Activated T-cell treated with anti-CD3 and anti-CD28 coated beads, Interleukin-2, amount 50 U/mL, for 4 hours (primary cell): ENCODE measurements at places on chromosomes 7 and 10. TPM values are rescaled to one million over a fixed set of nuclear protein-coding genes. Genes with fewer than 3 reads are reported as not detected.

Gene NPC1L1
- total RNA-seq, result 0.03 TPM

Gene INPP5A
- 5.8 TPM for total RNA-seq

Gene PDE6C
- total RNA-seq, result not detected

GRCh38 chr10:111297351-111297848 lies 220.6 kb downstream of the ADRA2A start:
- no peak for DNase-seq

- DNase-seq, result no peak
Measured at GRCh38 chr10:48400129-48400849, 93.8 kb downstream of the MAPK8 start.

DNA sequence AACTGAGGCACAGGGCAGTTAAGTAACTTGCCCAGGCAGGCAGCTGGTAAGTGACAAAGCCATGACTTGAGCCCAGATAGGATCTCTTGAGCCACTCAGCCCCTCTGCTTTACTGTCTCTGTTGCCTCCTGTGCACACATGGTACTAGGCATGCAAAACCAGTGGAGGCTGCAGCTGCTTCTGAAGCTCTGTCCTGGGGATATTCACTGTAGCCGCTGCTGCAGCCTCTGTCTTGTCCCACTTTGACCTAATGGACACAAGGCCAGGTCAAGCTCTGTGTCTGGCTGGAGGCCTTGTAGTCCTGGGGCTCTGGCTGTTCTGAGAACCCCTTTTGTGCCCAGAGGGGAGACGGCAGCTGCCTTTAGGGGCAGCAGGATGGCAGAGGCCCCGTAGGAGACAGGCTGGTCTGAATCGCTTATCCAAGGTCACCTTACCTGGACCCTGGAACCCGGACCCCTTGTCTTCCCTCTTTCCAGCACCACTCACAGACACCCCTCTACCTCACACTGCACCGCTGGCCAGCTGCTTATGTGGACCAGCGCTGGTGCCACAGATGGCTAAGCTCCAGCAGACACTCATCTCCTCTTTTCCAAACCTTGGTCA lies 57.6 kb downstream of the TSPAN15 start:
- DNase-seq, result no peak

Gene FKBP6
- total RNA-seq, result not detected

Gene CDHR1
- 0.22 TPM for total RNA-seq

- DNase-seq, result no peak
Measured at GRCh38 chr10:86342111-86342863, 24.3 kb downstream of the GRID1 start.

Gene CFAP70
- 0.28 TPM for total RNA-seq

Gene BBS9
- total RNA-seq, result 4.5 TPM

Gene LAMB4
- total RNA-seq, result not detected

- no peak for DNase-seq
Measured at GRCh38 chr7:85997515-85997914, 646.2 kb upstream of the GRM3 start.

GRCh38 chr7:93889261-93889660 lies 1.3 kb downstream of the TFPI2 start:
- DNase-seq, result no peak

GRCh38 chr10:114046087-114046458 lies 2.4 kb downstream of the ADRB1 start:
- DNase-seq, result no peak

Gene PTF1A
- total RNA-seq, result not detected

Gene HMX3
- total RNA-seq, result not detected

- no peak for DNase-seq
Measured at GRCh38 chr10:102412293-102412692, 6.3 kb downstream of the PSD start.

DNA sequence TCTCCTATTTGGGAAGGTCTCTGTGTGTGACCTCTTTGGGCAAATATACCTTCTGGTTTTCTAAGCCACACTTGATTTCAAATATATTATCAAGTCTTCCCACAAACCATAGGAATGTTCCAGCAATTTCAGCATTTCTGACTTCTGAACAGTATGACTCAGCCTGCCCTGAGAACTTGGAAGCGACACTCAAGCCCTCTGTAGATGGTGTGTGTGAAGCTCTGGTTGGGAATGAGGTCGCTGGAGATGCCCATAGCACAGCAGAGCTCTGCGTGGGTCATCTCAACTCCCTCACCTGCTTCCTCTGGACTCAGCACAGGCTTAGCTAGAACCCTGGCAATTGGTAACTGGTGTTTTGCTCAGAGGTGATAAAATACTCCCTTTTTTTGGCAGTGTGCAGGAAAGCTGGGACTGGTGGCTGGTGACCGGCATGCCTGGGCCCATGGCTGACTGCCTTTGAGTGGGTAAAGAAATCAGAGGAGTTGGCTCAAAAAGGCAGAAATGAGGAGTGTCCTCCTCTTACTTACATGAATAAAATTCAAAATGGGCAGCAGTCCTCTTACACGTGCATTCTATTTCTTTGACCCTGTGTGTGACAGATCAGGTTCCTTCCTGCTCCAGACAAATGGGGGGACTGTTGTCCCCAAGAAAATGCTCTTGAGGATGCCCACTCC lies 87.5 kb upstream of the NRP1 start:
- DNase-seq, result no peak

- no peak for DNase-seq
Measured at GRCh38 chr7:81234896-81235295, 316.0 kb upstream of the SEMA3C start.

DNA sequence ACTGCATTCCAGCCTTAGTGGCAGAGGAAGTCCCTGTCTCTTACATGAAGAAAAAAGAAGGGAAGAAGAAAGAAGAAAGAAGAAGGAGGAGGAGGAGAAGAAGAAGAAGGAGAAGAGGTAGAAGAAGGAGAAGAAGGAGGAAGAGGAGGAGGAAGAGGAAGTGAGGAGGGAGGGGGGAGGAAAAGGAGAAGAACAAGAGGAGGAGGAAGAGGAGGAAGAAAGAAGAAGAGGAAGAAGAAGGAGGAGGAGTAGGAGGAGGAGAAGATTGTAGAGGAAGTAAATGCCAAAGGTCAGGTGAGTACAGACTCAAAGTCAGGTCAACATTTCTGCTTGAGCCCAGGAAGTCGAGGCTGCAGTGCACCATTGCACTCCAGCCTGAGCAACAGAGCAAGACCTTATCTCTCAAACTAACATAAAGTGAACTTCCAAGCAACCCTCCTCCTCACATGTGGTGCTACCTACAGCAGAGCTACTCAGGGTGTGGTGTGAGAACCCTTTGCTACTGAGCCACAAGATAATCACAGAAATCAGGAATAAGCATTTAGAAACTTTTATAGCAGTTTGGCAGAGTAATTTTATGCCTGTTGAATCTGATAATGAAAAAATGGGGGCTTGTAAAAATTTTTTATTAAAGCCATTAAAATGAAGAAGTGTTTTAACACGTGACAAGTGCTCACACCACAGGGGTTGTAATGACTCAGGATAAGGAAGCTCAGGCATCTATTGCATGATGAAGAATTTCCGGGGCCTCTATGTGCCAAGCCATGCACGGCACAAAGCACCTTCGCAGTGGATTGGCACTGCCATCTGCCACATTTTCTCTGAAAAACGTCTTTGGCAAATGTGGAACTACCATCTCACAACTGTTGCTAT lies 224.9 kb upstream of the AUTS2 start:
- DNase-seq, result no peak

Gene PIP4K2A
- 79.2 TPM for total RNA-seq

- DNase-seq, result no peak
Measured at GRCh38 chr7:74404388-74404700, 49.4 kb upstream of the GTF2IRD1 start.

DNA sequence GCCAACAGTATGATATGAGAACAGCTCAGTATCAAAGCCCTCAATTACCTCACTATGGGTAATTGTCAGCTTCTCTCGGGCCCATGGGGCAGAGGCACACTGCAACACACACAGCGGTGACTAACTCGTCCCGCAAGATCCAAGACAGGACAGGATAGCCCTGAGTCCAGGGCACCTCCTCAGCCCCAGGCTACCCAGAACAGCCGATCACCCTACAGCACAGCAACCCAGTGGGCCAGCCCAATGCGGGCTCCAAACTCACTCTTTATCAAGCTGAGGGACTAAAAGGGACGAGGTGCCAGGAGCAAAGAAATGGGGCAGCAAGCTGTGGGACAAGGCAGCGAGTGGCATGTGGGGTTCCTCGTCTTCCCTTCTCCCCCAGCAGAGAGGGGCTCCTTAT lies 765.1 kb downstream of the GRID1 start:
- DNase-seq, result no peak

DNA sequence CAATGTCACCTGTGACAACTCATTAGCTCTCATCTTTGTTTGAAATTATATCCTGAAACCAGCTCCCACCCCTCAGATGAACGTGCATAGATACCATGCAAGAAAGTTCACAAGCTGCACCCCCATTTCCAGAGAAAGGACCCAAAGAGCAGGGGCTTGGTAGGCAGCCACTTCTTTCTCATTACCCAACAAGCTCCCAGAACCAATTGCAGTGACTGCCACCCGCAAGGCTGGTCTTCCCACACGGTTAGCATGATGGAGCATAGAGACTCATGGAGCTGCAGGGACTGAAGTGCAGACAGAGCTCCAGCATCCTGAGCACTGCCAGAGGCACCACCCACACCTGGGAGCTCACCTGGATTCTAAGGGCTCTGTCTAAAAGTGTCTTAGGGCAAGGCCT lies 28.5 kb downstream of the FRMPD2 start:
- no peak for DNase-seq

DNA sequence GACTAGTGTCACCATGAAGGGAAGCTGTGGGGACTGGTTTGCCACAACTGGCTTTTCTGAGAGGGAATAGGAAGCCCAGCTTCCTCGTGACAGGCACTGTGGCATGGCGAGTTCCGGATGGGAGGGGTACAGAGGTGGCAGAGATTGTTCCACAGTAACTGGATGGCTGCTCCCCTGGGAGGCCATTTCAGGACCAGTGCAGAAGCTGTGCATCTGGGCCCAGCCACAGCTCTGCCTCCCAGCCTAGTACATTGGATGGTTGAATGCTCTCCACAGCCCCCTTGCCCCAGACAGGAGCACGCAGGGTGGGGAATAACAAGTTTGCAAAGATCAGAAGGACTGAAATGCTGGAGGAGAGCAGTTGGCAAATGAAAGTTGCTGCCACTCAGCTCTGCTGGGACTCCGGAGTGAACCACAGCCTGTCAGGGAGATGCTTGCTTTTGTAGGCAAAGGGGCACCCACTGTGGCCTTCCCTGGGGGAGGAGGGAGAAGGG lies 51.8 kb downstream of the GSDME start:
- DNase-seq, result no peak

Gene ASZ1
- total RNA-seq, result not detected

DNA sequence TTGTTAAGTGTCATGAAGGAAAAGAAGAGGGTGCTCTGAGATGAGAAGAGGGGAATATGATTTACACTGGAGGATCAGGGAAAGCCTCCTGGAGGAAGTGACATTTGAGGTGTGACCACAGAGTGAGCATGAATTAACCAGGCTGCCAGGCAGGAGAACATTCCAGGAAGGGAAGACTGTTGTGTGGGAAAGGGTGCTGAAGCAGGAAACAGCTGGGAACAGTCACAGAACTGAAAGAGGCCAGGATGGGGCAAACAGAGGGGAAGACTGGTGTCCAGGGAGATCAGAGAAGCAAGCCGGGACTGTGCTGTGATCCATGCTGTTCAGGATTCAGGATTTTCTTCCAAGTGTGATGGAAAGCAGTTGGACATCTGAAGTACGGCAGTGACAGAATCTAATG lies 14.9 kb downstream of the HIPK2 start:
- no peak for DNase-seq

DNA sequence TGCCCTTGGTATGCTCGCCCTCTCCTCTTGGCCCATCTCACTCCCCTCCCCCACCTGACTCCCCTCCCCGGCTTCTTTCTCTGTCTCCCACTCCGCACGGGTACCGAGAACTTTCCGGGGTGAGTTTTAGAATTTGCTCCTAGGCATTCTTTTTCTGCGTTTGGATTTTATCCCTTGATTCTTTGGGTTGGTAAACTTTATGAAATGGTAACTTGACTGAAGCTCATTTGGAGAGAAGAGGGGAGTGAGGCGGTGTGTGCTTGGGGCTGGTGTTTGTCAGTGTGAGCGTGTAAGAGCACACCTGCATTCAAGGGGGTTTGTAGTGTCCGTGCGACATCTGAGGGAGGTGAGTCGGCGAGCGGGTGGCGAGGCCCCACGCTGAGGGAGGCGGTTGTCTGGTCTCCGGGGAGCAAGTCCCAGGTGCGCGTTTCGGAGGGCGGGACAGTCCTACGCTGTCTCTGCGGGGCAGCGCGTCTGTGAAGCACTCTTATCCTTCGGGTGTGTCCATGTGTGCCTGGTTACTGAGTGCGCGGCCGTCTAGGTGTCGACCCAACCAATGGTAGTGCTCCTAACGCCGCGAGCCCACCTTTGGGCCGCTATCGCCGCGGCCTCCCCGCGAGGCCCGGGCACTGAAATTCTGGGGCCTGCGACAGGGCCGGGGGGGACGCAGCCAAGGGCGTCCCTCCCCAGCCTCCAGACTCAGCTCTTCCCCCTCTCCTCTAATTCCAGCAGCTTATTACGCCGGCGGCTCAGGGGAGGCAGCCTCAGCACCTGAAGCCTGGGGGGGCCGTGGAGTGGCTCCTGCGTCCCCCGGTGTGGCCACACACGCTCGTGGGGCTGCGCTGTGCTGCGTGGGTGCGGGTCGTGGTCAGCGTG lies 2.6 kb upstream of the ZNF503 start:
- no peak for DNase-seq

DNA sequence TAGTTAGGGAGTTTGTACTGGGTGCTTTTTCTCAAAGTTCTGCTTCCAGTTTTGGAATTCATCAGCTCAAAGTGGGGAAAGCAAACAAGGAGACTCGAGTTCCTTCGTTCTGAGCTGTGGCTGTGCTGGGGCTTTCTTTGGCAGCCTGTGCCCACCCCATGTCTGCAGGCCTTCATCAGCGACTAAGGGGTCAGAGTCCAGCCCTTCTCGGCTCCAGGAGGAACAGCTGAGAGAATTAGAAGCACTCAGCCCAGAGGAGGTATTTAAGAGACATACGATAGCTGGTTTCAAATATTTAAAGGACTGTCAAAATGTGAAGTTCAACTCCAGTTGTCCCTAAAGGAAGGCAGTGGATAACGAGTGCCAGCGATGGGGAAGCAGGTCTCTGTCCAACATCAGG lies 41.3 kb downstream of the SH3PXD2A start:
- DNase-seq, result no peak

- DNase-seq, result no peak
Measured at GRCh38 chr7:14691034-14691433, 211.5 kb downstream of the DGKB start.

DNA sequence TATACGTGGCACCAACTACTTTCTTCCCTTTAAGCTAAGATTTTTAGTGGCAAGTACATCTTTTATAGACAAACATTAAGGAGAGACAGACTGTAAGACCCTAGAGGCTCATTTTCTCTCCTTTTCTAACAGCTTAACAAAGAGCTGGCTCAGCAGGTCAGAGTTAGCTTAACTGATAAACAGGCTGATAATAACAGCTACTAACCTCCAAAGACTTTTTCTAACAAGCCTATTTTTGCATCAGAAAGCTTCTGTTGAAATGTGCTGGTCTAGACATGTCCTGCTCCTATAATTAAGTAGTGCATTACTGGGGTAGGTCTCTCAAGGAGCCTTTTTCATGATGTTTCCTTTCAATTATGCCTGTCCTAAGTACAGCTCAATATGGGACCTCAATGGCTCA lies 238.2 kb upstream of the FAM3C start:
- DNase-seq, result no peak
